ENCODE measurements at places on chromosomes 6 and 20. TPM values are rescaled to one million over a fixed set of nuclear protein-coding genes. Genes with fewer than 3 reads are reported as not detected.
A peak's percentile ranks its signal among the peaks of the same experiment; 100 is the strongest.

DNA sequence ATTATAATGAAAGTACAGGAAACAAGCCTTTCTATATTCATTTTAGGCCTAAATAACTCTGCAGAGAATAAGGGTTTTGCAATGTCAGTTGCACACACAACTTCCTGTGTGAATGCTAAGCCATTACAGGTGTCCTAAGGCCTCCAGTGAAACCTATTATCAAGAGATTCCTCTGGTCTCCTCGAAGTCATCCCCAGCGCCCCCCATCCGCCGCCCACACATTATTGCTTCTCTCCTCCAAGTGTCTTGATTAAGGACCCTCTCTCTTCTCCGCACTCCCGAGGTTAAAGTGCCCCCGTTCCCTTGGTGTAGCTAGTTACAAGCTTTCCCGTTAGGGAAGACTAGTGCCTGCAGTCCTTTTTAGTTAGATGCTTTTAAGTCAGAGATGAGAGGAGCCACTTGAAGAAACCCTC is 1.3 kb downstream of the HIVEP2 start:
- no peak for DNase-seq
- H3K36me3 ChIP-seq, result no peaks in the 10 kb centered on the region
- no peaks in the 10 kb centered on the region for H3K27me3 ChIP-seq
- H3K4me1 ChIP-seq, result peaks cover 14% of the 10 kb centered on the region

DNA sequence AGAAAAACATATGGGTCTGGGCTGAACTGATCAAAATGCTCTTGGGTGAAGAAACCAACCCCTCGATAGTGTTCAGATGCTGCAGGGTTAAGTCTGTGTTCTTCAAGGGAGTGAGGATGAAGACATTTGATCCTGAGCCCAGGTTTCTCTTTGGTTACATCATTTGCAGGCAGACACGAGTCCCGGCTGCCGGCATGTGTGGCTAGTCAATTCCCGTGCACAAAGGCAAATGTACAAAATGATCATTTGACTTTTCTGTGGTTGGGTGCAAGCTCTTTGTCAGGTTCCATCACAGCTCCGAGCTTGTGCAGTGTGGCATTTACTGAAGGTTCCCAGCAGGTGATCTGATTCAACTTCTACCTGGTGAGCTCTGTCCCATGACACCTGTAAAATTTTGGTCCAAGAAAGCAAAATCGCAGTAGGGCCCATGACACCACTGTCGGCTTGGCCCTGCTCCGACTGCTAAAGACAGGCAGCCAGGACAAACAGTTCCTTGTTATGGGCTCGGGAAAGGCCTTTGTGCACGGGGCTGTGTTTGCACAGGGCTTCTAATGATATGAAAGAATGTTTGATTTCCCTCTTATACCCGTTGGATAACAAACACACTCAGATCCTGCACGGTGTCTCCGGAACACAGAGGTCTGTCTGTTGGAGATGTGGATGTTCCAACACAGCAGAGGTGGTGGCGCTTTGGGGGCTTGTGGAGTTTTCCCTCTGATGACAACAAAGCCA is 46.9 kb downstream of the GJA10 start:
- DNase-seq, result peak; percentile 73
- H3K27me3 ChIP-seq, result no peaks in the 10 kb centered on the region
- peak overlapping the region; percentile 37 for H3K27ac ChIP-seq
- H3K4me1 ChIP-seq, result no peaks in the 10 kb centered on the region
- no peaks in the 10 kb centered on the region for H3K36me3 ChIP-seq
- H3K4me3 ChIP-seq, result no peak overlapping the region

DNA sequence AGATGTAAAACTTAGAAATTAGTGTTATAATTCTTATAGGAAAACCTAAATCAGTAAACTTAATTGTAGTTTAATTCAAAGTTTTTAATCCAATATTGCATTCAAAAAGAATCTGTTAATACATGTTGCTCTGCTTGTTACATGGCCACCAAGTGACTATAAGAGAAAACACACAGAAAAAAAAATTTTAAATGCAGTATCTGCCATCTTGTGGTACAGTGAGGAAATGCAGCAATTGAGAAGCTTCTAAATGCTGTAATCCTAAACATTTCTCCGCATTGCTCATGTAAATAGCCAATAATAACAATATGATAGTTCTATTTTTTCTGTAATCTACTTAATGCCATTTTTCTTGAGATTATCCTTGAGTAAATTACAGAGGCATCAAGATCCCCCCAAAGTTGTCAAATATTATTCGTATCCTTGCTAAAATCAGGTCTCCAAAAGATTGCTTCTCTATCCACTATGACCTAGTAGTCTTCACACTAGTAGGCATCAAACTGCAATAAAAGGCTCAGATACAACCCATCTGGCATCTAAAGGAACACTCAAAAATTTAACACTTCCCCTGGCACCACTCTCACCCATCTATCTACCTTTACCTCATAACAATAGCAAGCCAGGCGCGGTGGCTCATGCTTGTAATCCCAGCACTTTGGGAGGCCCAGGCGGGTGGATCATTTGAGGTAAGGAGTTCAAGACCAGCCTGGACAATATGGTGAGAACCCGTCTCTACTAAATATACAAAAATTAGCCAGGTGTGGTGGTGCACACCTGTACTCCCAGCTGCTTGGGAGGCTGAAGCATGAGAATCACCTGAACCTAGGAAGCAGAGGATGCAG is 34.6 kb downstream of the HDAC2 start:
- DNase-seq, result no peak
- no peaks in the 10 kb centered on the region for H3K36me3 ChIP-seq
- no peaks in the 10 kb centered on the region for H3K27me3 ChIP-seq
- H3K27ac ChIP-seq, result no peak overlapping the region

- H3K4me3 ChIP-seq, result no peak overlapping the region
- H3K36me3 ChIP-seq, result no peaks in the 10 kb centered on the region
- H3K27ac ChIP-seq, result peak overlapping the region; percentile 51
- H3K4me1 ChIP-seq, result peaks cover 16% of the 10 kb centered on the region
- no peak for DNase-seq
These were observed 20.9 kb upstream of the PNPLA1 start for GRCh38 chr6:36248980-36249379.

DNA sequence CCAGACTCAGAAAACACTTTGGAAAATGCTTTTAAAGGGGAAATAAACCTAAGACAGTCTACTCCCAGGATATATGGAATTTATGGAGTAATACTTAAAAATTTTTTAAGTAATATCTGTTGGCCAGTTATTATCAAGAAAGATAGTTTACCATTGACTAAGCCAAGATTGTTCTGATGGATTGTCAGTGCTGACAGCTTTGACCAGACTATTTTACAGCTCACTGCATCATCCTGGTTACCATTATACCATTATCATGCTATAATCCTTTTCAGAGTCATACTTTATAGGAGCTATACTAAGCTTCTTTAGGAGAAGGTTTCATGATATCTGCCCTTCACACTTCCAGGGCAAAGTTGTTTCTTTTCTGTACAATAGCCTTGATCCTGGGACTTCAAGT is 16.5 kb downstream of the GTF2H5 start:
- H3K27ac ChIP-seq, result no peak overlapping the region
- H3K4me1 ChIP-seq, result peaks cover 4% of the 10 kb centered on the region
- no peaks in the 10 kb centered on the region for H3K27me3 ChIP-seq
- no peak overlapping the region for H3K4me3 ChIP-seq

DNA sequence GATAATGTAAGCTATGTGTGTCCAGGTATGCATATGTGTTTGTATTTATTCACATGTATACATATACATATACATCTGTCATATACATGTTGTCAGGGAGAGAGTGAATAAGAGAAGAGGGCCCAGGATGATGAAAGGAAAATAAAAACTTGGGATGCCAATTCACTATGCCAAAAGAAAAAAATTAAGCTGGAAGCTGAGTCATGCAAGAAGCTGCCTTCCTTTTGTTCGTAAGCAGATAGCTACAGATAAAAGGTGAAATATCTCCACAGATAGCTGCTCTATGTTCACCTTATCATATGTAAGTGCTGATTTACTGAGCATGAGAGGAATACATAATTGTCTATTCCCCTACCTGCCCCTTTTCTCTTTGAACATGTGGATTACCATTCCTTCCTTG is 579.9 kb downstream of the EPM2A start:
- H3K27me3 ChIP-seq, result no peaks in the 10 kb centered on the region
- no peak overlapping the region for H3K27ac ChIP-seq
- no peak for DNase-seq
- H3K36me3 ChIP-seq, result no peaks in the 10 kb centered on the region

DNA sequence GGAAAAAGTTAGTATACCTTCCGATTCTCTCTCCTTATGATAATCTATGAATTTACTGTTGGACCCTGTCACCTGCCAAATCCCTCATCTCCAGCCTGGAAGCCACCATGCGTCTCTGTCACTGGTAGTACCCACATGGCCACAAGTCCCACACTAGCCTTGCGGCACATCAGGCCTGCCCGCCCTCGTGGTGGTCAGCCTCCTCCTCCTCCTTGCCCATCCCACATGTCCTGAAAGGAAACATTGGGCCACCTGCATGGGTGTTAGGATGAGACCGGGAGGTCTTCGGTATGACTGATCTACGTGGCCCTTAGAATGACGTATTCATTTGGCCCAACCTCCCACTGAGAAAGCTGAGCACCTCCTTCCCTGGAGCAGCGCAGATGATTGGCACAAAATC is 37.0 kb upstream of the QKI start:
- H3K27ac ChIP-seq, result no peak overlapping the region
- no peak for DNase-seq
- no peaks in the 10 kb centered on the region for H3K27me3 ChIP-seq
- H3K4me1 ChIP-seq, result peaks cover 11% of the 10 kb centered on the region

DNA sequence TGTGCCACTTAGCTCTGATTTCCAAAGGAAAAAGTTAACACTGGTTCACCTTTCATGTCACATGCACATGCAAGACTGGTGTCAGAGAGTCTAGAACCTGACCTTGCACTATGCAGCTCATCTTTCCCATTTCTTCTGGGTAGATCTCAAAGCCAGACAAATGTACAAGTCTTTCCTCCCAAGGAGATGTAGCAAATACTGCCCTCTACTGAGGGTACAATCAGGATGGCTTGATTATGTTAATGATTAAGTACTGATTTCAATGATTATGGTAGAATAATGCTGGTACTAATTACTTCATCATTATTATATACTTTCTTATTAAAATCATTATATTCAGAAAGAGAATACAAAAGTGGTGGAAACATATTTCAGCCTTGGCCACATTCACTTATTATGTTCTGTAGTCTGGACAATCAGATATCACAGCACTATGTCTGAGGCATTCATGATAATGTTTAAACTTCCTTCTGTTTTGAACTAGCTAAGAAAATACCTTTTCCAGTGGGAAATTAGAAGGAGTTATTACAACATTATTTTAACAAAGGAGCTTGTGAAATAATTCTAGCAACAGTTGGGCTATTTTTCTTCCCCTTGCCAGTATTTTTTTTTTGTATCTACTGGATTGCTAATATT is 68.5 kb upstream of the FOXO3 start:
- H3K4me1 ChIP-seq, result no peaks in the 10 kb centered on the region
- no peaks in the 10 kb centered on the region for H3K27me3 ChIP-seq
- no peak overlapping the region for H3K4me3 ChIP-seq

DNA sequence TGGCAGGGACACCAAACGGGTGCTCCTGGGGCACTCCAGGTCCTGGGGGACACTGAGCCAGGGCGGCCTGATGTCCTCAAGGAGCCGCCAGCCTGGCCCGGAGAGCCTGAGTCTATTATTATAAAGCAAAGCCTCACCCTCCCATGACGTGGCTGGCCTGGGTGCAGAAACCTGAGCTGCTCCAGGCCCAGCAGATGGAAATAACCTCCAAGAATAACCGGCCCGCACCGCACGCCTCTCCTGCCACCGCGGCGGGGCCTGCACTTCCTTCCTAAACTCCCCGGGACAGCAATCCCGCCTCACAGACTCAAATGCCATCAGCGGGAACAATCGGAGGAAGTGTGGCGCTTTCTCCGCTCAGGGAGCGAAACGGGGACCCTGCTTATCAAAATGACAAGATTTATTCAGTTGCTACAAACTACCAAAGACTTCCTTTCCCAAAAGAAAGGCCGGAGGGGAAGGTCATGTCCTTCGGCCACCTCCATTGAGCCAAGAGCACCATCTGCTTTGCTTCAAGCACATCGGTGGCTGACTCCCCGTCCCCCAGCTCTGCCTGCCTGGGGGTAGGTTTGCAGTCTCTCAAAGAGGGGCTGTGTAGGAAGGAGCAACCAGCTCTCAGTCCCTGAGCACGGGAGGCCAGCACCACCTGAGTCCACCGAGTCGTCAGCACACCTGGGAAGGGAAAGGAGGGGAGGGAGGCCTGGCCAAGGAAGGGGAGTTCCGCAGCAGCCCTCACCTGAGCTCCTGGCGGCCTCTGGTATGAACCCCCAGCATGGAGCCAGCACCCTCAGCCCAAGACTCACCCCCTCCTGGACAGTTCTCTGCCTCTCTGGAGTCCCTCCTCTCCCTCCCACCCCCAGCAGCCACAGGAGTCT is 78.6 kb upstream of the QKI start:
- H3K4me1 ChIP-seq, result no peaks in the 10 kb centered on the region
- H3K36me3 ChIP-seq, result no peaks in the 10 kb centered on the region
- no peak overlapping the region for H3K27ac ChIP-seq
- DNase-seq, result peak; percentile 45
- H3K4me3 ChIP-seq, result no peak overlapping the region
- no peaks in the 10 kb centered on the region for H3K27me3 ChIP-seq

- H3K27me3 ChIP-seq, result no peaks in the 10 kb centered on the region
- no peak for DNase-seq
- no peak overlapping the region for H3K27ac ChIP-seq
- no peak overlapping the region for H3K4me3 ChIP-seq
- H3K36me3 ChIP-seq, result no peaks in the 10 kb centered on the region
- H3K4me1 ChIP-seq, result peaks cover 24% of the 10 kb centered on the region
These were observed 4.0 kb downstream of the MANBAL start for GRCh38 chr20:37293301-37293943.

- no peak overlapping the region for H3K4me3 ChIP-seq
- H3K27ac ChIP-seq, result no peak overlapping the region
- H3K4me1 ChIP-seq, result peaks cover 9% of the 10 kb centered on the region
- DNase-seq, result no peak
- H3K36me3 ChIP-seq, result no peaks in the 10 kb centered on the region
- no peaks in the 10 kb centered on the region for H3K27me3 ChIP-seq
These were observed 58.3 kb upstream of the HFE start for GRCh38 chr6:26028746-26029569.

DNA sequence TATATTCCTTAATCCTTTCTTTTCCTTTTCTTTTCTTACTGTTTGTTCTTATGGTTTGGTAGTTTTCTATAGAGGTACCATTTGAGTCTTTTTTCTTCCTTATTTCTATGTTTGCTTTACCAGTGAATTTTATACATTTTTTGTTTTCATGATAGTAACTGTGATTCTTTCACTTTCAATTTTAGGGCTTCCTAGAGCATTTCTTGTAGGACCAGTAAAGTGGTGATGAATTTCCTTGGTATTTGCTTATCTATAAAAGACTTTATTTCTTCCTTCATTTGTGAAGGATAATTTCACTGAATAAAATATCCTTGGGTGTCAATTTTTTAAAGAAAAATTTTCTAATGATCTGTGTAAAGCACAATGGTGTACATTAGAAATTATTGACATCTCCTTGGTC is 637.4 kb downstream of the CD109 start:
- H3K4me3 ChIP-seq, result no peak overlapping the region
- no peaks in the 10 kb centered on the region for H3K27me3 ChIP-seq
- no peak overlapping the region for H3K27ac ChIP-seq
- no peaks in the 10 kb centered on the region for H3K36me3 ChIP-seq
- no peak for DNase-seq

Gene HCRTR2
- 0.50 TPM for total RNA-seq

Gene UST
- total RNA-seq, result 14.9 TPM

Gene ANKEF1
- 14.4 TPM for total RNA-seq

Gene SLC16A10
- total RNA-seq, result 12.0 TPM

Gene TMEM200A
- total RNA-seq, result 5.5 TPM

Gene TULP4
- total RNA-seq, result 116 TPM
